Naive thymus-derived CD4-positive, alpha-beta T cell (primary cell): ENCODE measurements at places on chromosomes 3 and 15.

DNA sequence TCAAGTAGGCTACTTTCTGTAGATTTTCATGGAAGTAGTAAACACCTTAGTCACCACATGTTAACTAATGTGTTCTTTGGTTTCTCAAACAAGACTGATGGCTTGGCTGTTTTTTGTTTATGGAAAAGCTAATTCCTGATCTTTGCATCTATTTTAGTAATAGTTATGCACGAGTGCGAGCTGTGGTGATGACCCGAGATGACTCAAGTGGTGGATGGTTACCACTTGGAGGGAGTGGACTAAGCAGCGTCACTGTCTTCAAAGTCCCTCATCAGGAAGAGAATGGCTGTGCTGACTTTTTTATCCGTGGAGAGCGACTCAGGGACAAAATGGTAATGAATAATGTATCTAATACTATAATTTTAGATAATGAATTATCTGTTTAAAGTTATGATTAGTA is 46.6 kb downstream of the SPRED1 start:
- DNase-seq = no peak

- no peak for DNase-seq
Observed at GRCh38 chr3:106232956-106233355, 364.1 kb upstream of the CBLB start.

DNA sequence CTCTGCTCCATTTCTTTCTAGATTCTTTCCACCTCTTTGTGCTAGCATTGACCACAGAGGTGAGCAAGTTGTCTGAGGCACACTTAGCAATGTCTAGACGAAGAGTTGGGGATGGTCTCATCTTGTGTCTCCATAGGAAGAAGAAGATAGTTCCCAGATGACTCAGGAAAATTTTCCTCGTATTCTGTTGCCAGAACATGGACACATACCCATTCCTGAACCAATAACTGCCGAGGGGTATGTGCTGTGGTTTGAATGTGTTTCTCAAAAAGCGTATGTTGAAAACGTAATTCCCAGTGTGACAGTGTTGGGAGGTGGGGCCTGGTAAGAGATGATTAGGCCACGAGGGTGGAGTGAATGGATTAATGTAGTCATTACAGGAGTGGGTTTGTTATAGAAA is 107.5 kb upstream of the GALNT15 start:
- DNase-seq = no peak

GRCh38 chr3:130894986-130895280 is 1.0 kb downstream of the ATP2C1 start:
- DNase-seq = no peak
